T-helper 17 cell (primary cell): ENCODE measurements at places on chromosomes 13 and 19.

DNA sequence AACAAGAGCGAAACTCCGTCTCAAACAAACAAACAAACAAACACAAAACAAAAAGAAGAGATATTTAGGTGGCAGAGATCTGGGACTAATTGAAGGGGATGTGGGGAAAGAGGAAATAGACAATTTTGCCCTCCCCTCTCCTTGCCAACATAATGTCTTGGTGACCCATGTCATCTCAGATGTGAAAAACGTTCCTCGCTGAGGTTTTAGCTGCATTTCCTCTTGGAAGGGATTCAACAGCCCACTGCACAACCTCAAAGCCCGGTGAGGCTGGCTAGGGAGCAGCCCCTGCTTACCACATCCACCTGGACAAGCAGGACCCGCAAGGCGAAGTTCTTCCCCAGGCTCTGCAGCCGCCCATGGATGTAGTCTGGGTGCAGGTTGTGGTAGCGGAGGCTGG, 4.9 kb downstream of the ERCC1 start:
- peaks cover 27% of the 10 kb centered on the region for H3K4me1 ChIP-seq
- H3K27ac ChIP-seq: no peak overlapping the region
- H3K36me3 ChIP-seq: peaks cover 6% of the 10 kb centered on the region
- H3K27me3 ChIP-seq: no peaks in the 10 kb centered on the region
- H3K4me3 ChIP-seq: peak overlapping the region; percentile 21

- peaks cover 15% of the 10 kb centered on the region for H3K36me3 ChIP-seq
- H3K4me3 ChIP-seq: peak overlapping the region; percentile 96
- H3K27ac ChIP-seq: peak overlapping the region; percentile 97
- peaks cover 38% of the 10 kb centered on the region for H3K4me1 ChIP-seq
These were observed 5.8 kb downstream of the KLF2 start for GRCh38 chr19:16330368-16330801.

GRCh38 chr13:21033856-21034602, 27.4 kb downstream of the LATS2 start:
- H3K27ac ChIP-seq: no peak overlapping the region
- no peak for DNase-seq
- no peaks in the 10 kb centered on the region for H3K27me3 ChIP-seq
- no peak overlapping the region for H3K4me3 ChIP-seq

DNA sequence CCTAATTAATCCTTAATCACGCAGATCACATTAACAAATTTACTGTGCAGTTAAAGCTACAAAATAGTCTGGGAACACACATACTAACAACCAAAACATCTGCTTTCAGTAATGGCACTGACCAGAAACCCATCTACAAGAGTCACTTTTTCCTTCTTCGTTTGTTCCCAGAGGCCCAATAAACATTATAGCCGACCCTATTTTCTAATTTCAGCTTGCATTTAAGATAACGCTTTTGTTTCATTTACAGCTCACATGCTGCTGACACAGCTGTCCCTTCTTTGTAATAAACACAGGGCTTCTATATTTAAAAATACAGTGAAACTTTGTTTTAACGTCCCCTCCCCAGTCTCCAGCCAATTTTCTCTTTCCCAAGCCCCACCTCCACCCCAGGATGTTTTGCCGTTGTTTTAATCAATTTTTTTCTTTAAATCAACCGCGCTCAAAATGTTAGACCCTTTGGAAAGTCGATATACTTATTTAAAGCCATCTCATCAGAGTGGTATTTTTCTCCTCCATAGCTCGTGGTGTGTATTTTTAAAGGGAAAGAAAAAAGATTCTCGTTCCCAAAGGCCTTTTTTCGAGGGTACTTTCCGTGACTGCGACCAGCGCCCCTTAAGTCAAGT, 1.7 kb upstream of the WBP4 start:
- peaks cover 3% of the 10 kb centered on the region for H3K36me3 ChIP-seq
- H3K27me3 ChIP-seq: no peaks in the 10 kb centered on the region
- H3K4me3 ChIP-seq: peak overlapping the region; percentile 99
- peak overlapping the region; percentile 99 for H3K27ac ChIP-seq

DNA sequence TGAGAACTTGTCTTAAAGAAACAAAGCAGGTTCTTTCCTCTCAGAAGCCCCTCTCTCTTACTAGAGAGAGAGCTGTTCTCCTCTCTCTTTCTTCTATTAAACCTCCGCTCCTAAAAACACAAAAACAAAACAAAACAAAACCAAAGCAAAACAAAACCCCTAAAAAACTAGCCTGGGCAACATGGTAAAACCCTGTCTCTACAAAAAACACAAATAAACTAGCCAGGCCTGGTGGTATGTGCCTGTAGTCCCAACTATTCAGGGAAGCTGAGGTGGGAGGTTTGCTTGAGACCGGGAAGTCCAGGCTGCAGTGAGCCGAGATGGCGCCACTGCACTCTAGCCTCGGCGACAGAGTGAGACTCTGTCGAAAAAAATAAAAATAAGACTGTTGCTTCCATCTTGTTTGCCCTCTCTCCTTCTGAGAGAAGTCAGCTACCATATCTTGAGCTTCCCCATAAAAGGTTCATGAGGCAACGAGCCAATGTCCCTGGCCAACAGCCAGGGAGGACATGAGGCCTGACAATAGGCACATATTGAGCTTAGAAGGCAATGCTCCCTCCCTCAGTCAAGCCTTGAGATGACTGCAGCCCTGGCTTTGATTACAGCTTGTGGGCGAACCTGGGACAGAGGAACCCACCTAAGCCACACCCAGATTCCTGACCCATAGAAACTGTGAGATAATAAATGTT, 17.5 kb upstream of the FLT3 start:
- peaks cover 7% of the 10 kb centered on the region for H3K4me1 ChIP-seq
- no peak overlapping the region for H3K27ac ChIP-seq
- no peak overlapping the region for H3K4me3 ChIP-seq
- DNase-seq: no peak
- peaks cover 4% of the 10 kb centered on the region for H3K36me3 ChIP-seq
- peaks cover 8% of the 10 kb centered on the region for H3K27me3 ChIP-seq

DNA sequence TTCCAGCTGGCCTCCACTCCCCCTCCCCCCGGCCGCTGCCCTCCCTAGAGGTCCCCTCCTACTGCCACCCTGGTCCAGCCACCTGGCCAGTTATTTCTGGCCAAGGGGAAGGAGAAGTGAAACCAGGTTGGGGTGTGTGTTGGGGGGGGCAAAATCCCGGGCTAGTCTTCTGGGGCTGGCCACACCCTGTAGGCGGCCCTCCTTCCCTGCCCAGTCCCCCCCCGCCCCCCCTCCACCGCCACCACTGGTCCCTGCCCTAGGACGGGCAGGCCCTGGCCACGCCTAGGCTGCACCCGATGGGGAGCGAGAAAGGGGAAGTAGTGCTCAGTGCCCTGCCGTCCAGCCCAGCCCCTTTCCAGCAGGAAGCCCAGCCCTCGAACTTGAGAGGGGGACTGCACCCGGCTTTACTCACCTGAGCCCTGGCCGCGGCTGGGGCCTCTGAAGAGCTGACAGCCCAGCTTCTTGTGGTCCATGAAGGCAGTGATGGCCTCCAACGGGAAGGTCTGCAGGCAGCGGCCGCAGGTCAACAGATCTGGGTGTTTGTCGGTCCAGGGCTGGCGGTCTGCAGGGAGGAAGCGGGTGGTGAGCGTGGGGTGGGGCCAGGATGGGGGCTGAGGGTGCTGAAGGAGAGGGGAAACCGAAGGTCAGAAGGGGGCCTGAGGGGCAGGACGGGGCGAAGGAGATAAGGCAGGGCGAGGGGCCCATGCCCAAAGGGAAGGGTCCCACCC, 813 bp downstream of the ZNF296 start:
- H3K4me3 ChIP-seq: peak overlapping the region; percentile 87
- H3K4me1 ChIP-seq: peaks cover 17% of the 10 kb centered on the region
- H3K27me3 ChIP-seq: no peaks in the 10 kb centered on the region
- DNase-seq: no peak
- H3K36me3 ChIP-seq: no peaks in the 10 kb centered on the region

- H3K27ac ChIP-seq: no peak overlapping the region
- peaks cover 32% of the 10 kb centered on the region for H3K27me3 ChIP-seq
- no peaks in the 10 kb centered on the region for H3K36me3 ChIP-seq
- H3K4me1 ChIP-seq: peaks cover 11% of the 10 kb centered on the region
- no peak overlapping the region for H3K4me3 ChIP-seq
These were observed 18.6 kb downstream of the LAIR2 start for GRCh38 chr19:54521022-54521859.

DNA sequence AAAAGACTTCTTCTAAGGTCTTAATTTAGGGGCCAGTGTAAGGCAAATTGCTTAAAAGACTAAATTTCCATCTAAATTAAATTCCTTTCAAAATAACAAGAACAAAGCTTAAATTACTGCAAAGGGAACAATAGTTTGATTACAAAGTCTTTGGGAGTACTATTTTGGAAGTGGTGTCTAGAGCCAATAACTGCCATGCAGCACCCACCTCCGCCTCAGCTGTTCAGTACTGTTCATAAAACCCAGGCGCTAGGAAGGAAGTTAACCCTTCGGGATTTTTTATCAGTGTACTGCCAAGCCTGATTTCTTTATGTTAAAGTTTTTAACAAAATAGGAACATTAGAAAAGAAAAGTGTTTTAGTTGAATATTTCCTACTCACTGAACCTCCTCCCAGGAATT, 210.1 kb downstream of the LIG4 start:
- H3K27me3 ChIP-seq: no peaks in the 10 kb centered on the region
- no peak overlapping the region for H3K4me3 ChIP-seq
- DNase-seq: no peak
- no peak overlapping the region for H3K27ac ChIP-seq

DNA sequence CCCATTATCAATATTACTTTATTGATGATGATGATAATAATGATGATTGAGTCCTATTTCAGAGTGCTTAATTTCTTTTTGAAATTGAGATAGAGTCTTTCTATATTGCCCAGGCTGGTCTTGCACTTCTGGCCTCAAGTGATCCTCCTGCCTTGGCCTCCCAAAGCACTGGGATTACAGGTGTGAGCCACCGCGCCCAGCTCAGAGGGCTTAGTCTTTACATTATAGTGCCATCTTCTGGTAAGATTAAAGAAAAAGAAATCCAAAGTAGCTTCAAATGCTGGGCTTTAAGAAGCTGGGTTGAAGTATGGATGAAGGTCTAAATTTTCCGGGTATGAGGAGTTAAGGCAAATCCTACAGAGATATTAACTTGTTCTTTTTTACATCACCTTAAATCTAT, 3.4 kb upstream of the ZNF333 start:
- H3K36me3 ChIP-seq: no peaks in the 10 kb centered on the region
- peaks cover 11% of the 10 kb centered on the region for H3K4me1 ChIP-seq
- H3K27ac ChIP-seq: peak overlapping the region; percentile 94
- H3K4me3 ChIP-seq: no peak overlapping the region
- no peak for DNase-seq

DNA sequence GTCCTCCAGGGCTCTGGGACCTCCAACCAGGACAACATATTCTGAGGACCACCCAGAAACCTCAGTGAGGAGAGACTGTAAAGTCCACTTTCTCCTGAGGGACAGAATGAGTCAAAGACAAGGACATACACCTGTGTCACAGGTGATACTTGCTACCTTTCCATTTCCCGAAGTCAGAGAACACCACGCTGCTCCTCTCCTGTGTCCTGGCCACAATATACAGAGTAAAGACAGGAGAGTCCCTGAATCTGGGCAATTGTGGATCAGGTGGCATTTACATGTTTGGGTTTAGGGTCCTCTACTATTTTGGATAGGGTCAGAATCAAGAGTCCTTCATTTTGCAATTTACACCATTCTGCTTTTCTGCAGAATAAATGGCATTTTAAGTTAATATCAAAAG, 4.9 kb downstream of the MED26 start:
- H3K4me1 ChIP-seq: peaks cover 59% of the 10 kb centered on the region
- H3K27ac ChIP-seq: no peak overlapping the region
- H3K4me3 ChIP-seq: no peak overlapping the region
- DNase-seq: no peak

DNA sequence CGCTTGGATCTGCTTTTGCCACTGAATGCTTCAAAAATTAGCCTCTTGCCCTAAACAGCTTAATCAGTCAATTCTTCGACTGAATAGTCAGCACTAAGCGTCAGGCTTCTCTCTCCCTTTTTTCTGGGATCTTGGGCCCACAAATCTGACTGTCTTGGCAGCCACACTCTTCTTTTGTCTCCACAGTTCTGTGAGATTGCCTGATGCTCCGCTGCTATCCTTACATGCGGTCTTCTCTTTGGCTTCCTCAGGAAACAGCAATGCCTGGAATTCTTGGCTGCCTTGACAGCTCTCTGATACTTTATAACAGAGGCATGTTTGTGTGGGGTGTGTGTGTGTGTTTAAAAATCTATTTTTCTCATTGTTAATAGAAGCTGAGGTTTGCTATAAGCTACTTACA, 32.6 kb downstream of the ERCC5 start:
- no peak for DNase-seq
- no peaks in the 10 kb centered on the region for H3K27me3 ChIP-seq
- no peak overlapping the region for H3K4me3 ChIP-seq
- no peak overlapping the region for H3K27ac ChIP-seq
- peaks cover 9% of the 10 kb centered on the region for H3K4me1 ChIP-seq

DNA sequence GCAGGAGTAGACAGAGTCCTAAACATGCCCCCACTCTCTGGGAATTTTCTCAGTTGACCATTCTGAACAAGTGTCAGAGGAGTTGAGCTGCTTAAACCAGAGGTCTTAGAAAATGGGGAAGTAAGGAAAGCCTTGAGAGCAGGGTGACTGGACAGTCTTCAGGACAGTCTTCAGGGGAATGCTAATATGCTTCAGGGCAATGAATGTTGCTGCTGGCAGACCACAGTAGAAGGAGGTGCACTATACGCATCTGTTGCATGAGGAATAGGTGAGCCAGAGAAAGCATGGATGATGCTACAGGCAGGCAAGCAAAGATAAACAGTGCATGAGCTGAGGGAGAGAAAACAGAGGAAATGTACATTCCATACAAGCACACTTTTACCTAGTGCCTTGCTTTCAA, 196.6 kb upstream of the GPR12 start:
- H3K27me3 ChIP-seq: peaks cover 37% of the 10 kb centered on the region
- no peak for DNase-seq
- no peak overlapping the region for H3K4me3 ChIP-seq

DNA sequence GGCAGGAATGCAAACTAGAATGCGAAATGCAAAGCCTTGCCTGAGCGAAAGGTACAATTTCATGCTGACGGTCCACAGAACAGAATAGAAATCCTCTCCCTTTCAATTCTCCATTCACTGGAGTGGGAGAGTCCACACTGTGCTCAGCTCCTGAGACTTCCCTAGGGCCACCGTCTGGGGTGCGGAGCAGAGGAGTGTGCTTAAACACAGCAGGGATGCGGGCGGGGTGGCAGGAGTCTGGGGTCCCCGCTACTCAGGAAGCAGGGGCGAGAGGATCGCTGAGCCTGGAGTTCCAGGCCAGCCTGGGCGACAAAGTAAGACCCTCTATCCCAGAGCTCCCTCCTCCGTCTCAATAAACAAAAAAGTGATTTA, 552 bp upstream of the ZNF816 start:
- H3K36me3 ChIP-seq: no peaks in the 10 kb centered on the region
- H3K4me1 ChIP-seq: peaks cover 11% of the 10 kb centered on the region
- H3K27ac ChIP-seq: peak overlapping the region; percentile 92
- peak overlapping the region; percentile 89 for H3K4me3 ChIP-seq

GRCh38 chr13:91329733-91330132, 17.8 kb upstream of the MIR17HG start:
- H3K27me3 ChIP-seq: peaks cover 11% of the 10 kb centered on the region
- no peak overlapping the region for H3K4me3 ChIP-seq
- H3K27ac ChIP-seq: no peak overlapping the region
- no peak for DNase-seq
- no peaks in the 10 kb centered on the region for H3K36me3 ChIP-seq
